Nasal cavity respiratory epithelium epithelial cell of viscerocranial mucosa (primary cell): ENCODE measurements at places on chromosomes 6 and 20. TPM values are rescaled to one million over a fixed set of nuclear protein-coding genes. Genes with fewer than 3 reads are reported as not detected.

Gene LPA
- 0.43 TPM in 1 of 2 replicates, not detected in the other for total RNA-seq

Gene TCF15
- total RNA-seq = not detected in 2 replicates

Gene ASXL1
- 16.1 and 32.4 TPM in 2 replicates for total RNA-seq

Gene ZSCAN23
- total RNA-seq = 1.7 and 7.2 TPM in 2 replicates

Gene SLC2A10
- 6.5 and 12.1 TPM in 2 replicates for total RNA-seq

Gene TOX2
- under 0.01 and 0.28 TPM in 2 replicates for total RNA-seq

Gene COL9A3
- 0.14 and 1.7 TPM in 2 replicates for total RNA-seq

Gene MMP24
- under 0.01 and 0.07 TPM in 2 replicates for total RNA-seq

Gene BPI
- not detected in 2 replicates for total RNA-seq

Gene CST7
- not detected in 2 replicates for total RNA-seq

Gene CCN5
- total RNA-seq = not detected in 2 replicates

Gene ERVFRD-1
- total RNA-seq = not detected in 2 replicates

Gene RAB22A
- total RNA-seq = 16.1 and 25.3 TPM in 2 replicates

Gene SLC32A1
- not detected in 2 replicates for total RNA-seq

Gene RNF182
- under 0.01 and 0.07 TPM in 2 replicates for total RNA-seq

Gene RIOK1
- total RNA-seq = 39.0 and 40.8 TPM in 2 replicates

Gene CCR6
- total RNA-seq = not detected in 2 replicates

Gene CRISP3
- total RNA-seq = 0.07 and 0.34 TPM in 2 replicates

Gene PSORS1C2
- total RNA-seq = not detected in 2 replicates

Gene SPATA2
- total RNA-seq = 1.7 and 4.4 TPM in 2 replicates

Gene LGSN
- not detected in 2 replicates for total RNA-seq

Gene SLC22A23
- total RNA-seq = 12.0 and 69.1 TPM in 2 replicates

Gene PGC
- not detected in 2 replicates for total RNA-seq

Gene MOG
- total RNA-seq = not detected in 2 replicates

Gene DNMT3B
- total RNA-seq = 0.68 and 1.5 TPM in 2 replicates

Gene PTGIS
- total RNA-seq = not detected in 2 replicates

Gene HEY2
- total RNA-seq = 0.34 and 0.36 TPM in 2 replicates

Gene WFDC5
- total RNA-seq = 0.64 and 8.2 TPM in 2 replicates

Gene MROH8
- under 0.01 and 0.43 TPM in 2 replicates for total RNA-seq

Gene PRICKLE4
- under 0.01 and 1.1 TPM in 2 replicates for total RNA-seq

Gene OTOR
- not detected in 2 replicates for total RNA-seq

Gene C6orf15
- 0.34 TPM in 1 of 2 replicates, not detected in the other for total RNA-seq

Gene COL21A1
- total RNA-seq = 9.8 and 9.9 TPM in 2 replicates

Gene CFAP206
- total RNA-seq = under 0.01 TPM in 1 of 2 replicates, not detected in the other

Gene RAD21L1
- not detected in 2 replicates for total RNA-seq

Gene CEP162
- total RNA-seq = 2.1 and 6.5 TPM in 2 replicates

Gene CRISP2
- not detected in 2 replicates for total RNA-seq

Gene SSTR4
- total RNA-seq = not detected in 2 replicates

Gene FAM83D
- 0.78 and 1.7 TPM in 2 replicates for total RNA-seq
